Activated T-cell treated with anti-CD3 and anti-CD28 coated beads for 1 hour (primary cell): ENCODE measurements at places on chromosomes 12 and 14.

- DNase-seq: no peak
These were observed 43.1 kb upstream of the MMP17 start for GRCh38 chr12:131784909-131785762.

DNA sequence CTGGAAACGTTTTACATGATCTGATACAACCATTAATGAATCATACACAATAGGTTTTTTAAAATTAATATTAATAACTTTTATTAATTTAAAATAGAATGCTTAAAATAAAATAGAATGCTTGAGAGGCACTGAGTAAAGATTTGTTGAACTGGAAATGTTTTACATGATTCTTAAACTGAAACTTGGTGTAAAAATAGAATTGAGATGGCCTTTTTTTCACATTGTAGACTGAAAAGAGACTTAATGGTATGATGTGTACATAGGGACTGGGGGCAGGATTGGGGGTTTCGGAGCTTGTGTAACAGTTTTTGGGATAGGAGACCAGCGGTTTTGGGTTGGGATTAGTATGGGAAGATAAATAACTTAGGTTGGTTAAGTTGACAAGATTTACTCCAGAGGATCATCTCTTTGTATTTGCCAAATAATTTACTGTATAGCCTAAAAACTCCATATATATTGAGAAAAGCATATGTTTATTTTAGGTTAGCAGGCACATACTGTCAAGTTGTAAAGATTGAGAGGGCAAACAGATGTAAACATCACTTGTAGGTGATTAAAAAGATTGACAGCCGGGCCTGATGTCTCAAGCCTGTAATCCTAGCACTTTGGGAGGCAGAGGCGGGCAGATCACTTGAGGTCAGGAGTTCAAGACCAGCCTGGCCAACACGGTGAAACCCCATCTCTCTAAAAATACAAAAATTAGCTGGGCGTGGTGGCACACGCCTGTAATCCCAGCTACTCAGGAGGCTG lies 2.0 kb upstream of the ZNF410 start:
- no peak for DNase-seq

DNA sequence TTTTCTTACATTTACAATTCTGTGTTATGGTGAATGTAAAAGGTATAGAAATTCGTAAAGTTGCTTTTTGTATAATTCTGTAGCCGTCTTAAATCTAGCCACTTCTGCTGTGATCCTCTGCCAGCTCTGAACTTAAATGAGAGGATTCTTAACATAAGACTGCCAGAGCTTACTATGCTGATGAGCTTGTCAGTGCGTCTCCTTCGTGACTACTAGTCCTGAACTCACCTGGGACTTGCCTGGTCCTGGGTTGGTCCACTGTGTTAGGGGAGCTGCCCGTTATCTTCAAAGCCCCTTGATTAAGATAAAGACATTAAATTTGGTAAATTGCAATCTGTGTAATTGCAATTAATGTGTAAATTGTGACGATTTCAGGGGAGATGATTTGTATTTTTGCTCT lies 44.7 kb downstream of the UNC79 start:
- DNase-seq: no peak

DNA sequence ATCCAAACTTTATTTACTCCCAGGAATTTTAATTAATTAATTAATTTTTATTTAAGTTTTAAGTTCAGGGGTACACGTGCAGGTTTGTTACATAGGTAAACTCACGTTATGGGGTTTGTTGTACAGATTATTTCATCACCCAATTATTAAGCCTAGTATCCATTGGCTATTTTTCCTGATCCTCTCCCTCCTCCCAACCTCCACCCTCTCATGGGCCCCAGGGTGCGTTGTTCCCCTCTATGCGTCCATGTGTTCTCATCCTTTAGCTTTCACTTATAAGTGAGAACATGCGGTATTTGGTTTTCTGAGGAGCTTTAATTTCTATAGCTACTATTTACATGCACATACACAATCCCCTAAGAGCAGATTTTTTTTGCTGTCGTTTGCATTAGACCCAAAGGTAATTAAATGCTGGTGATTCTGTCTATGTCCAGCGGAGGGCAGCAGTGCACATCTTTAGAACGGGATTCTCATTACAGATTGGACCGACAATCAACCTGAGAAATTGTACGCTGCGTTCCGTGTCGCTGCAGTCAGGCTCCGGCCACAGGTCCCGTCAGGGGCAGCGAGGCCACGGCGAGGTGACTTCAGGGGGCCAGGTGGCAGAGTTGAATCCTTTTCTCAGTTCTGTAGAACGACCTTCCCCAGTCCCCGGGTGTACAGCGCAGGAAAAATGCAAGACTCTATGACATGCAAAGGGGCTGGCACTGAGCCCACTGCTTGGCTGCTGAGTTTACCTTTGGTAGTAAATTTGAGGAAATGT lies 11.6 kb downstream of the TMEM30B start:
- peak; percentile 67 for DNase-seq

DNA sequence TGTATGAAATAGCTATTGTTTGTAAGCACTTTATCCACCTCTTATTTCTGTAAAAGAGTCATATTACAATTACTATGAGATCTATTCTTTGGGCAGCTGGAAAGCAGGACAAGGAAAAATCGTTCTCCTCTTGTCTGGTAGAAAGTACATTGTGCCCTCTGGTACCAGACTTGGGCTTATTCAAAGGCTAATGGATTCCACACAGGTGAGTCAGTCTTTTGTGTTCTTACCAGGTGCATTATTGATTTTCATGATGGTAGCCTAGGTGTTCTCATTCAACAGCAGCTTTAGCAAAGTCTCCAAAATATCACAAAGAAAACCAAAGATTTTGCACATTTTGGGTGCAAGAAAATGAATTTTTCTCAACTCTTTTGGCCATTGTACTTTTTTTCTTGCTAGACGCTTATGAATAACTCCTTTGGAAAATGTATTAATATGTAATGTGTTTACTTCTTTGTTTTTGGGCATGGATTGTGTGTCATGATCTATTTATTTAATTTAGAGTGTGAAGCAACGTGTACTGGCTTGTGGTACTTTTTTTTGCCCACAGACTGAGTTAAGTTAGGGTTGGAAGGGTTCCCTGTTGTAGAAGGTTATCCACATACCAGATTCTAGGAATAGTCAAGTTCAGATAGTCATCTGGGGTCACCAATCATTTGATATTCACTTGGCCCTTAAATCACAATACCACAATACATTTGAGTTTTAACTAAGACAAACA lies 26.2 kb downstream of the MNAT1 start:
- DNase-seq: no peak

DNA sequence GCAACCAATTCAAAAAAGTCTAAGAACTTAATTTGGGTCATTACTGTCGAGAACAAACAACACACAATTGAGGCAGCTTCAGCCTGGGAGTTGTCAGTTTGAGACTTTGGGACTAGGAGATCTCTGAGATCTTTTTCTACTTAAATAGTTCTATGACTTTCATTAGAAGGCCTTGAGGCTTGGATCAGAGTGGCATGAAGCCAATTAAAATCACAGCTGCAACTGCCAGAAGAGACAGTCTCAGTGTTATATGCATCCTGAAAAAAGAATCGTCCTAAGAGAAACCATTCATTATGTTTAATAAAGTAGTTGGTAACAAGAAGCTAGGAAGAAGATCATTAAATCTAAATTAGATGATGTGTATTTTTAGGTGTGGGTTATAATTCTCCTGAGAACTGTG lies 170.8 kb upstream of the RASSF8 start:
- DNase-seq: no peak

DNA sequence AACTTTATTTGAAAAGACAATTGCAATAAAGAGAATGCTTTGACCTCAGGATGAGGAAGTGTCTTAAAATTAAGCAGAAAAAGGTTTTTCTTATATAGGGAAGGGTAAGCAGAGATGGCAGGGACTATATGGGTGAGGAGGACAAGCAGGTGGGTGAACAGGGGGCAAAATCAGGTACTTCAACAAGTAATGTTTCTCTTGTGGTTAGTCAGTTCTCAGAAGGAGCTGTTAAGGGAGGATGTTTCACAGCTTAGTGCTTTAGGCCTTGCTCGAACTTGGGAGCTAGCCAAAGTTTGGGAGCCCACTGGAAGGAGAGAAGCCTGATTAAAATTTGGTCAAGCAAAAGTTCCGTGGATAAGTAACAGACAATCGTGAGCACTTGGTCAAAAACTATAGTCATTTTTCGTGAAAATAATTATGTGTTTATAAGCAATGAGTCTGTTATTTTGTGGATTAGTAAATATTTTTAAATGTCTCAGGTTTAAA lies 364.2 kb upstream of the TMPO start:
- no peak for DNase-seq

DNA sequence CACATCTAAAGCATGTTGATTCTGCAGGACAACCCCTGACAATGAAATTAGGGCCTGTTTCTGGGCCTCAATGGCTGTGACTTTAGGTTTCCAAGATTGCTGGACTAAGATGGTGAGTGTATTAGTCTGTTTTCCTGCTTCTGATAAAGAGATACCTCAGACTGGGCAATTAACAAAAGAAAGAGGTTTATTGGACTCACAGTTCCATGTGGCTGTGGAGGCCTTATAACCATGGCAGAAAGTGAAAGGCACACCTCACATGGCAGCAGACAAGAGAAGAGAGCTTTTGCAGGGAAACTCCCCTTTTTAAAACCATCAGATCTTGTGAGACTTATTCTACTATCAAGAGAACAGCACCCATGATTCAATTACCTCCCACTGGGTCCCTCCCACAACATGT lies 10.6 kb downstream of the IL22 start:
- DNase-seq: no peak

DNA sequence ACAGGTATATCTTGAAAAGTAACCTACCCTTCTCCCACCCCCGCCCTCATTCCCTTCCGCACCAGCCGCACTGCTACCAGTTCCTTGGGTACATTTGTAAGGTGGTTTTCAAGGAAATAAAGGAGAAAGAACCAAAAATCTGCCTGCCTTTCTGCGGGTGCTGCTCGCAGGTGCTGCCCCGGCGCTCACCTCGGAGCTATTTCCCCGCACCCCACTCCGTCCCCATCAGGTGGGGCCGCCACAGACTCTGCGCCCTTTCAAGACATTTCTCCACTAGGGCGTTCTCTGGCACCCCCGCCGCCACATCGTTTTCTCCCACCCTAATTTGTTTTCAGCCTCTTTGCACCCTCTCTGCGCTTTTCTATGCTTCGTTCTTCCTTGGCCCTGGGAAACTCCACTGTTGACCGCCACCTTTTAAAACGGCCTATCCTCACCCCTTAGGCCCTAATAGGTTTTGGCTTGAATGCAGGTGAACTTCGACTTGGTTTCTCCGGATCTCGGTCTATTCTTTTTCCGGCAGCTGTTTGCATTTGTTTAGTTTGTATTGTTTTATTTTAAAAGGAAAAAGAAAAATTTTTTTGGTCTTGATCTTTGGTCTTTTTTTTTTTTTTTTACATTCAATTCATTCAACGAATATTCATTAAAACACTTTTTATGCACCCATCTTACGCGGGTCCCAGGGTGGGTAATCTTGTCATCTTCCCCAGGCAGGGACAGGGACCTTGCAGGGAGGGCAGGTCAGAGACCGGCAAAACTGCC lies 3.0 kb downstream of the VSX2 start:
- no peak for DNase-seq

DNA sequence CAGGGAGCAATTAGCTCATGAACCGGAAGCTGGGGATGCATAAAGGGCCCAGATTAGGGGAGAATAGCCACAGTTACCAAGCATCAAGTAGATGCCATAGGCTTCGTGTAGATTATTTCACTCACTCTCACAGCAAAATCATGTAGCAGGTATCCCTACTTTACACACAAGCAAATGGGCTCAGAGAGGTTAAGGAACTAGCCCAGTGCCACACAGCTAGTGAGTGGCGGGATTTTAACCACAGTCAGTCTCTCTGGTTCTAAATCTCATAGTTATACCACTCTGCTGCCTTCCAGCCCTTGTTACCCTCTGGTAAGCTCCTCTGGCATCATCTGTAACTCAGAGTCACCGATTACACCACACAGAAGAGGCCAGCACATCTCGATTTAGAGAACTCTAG lies 49.0 kb downstream of the IQSEC3 start:
- no peak for DNase-seq

- DNase-seq: no peak
These were observed 250.5 kb upstream of the ATP2B1 start for GRCh38 chr12:89959179-89959578.

DNA sequence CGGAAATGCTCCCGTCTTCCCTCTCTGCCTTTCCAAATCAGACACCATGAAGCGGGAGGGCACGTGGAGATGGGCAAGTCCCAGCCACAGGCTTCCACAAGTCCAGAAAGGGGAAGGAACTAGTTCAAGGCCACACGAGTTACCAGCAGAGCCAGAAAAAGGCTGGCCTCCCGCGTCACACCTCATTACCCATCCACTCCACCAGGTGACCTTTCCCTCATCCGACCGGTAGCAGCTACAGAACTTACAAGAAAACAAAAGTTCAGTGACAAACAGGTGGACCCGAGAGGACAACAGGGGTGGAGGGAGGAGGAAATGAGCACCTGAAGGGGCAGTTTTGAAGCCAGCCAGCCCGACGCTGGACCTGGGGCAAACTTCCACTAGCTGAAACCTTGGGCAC lies 46.9 kb downstream of the CHGA start:
- DNase-seq: no peak

DNA sequence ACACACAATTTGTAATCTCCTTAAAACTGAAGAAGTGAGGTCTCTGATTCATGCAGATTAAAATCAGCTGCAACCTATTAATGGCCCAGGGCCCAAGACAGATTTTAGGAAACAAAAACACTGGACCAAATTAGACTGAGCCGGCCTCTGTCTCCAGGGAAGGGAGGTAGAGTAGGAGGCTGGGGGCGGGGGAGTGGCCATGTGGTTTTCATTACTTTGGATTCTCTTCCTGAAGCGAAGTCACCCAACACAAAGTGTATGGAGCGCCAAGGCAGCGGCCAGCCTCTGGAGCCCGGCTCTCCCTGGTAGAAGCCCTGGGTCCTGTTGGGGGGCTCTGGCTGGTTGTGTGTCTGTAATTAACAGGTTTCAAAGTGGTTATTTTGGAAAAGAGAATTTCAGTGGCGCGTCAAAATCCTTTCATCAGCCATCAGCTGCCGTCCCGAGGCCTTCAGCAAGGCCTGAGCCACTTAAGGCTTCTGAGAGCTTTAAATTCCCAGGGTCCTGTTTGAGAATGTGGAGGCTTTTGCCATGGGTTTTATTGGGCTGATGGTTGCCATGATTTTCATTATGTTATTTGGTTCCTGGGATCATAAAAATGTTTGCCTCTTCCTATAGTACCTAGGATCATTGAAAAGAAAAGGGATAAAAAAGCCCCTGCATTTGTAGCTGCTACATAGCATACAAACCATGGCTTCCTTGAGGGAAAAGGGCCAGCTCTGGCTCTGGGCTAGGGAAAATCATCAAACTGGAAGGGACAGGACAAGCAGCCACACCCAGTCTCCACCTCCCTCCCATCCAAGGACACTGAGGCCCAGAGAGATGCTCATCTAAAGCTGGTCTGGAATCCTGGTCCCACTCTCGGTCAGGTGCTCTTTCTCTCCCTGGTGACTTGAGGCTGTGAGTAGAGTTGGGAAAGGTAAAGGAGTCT lies 282.4 kb downstream of the ZFP36L1 start:
- no peak for DNase-seq

DNA sequence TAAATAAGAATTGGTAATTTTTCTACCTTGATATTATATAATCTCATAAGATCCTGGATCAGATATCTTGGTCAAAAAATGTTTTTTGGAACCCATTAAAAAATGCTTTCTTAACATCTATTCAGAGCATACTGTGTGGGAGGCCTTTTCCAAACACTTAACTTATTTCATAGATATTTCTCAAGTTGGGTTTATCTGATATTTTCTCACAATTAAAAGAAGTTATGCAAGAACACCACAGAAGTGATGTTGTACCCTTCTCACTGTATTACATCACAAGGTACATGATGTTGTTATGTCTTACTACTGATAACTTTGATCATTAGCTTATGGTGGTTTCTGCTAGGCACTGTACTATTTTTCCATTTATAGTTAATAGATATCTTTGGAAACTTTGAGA lies 23.4 kb upstream of the PRPF39 start:
- no peak for DNase-seq
